ENCODE measurements at places on chromosomes 11 and 22.

GRCh38 chr11:60125956-60126585 is 37.6 kb downstream of the MS4A2 start:
- DNase-seq, result no peak

- DNase-seq, result no peak
These were observed 60.9 kb upstream of the PAX6 start for GRCh38 chr11:31872076-31872443.

DNA sequence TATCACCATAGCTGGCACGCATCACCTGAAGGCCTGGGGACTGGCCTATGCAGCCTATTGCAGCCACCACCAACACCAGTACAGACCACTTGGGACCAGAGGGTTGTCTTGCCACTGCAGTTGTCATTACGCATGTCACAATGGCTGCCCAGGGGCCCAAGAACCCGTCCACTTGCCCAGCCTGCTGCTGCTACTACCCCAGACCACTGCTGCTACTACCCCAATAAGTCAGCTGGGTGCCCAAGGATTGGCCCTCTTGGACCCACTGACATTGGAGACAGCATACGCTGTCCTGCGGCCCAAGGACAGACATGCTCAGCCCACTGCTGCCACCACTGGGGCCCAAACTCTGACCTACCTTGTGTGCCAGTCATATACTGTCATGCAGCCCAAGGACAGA is 102.7 kb upstream of the OR9Q1 start:
- no peak for DNase-seq

GRCh38 chr11:1335811-1336761 is 26.7 kb upstream of the TOLLIP start:
- peak; percentile 53 for DNase-seq

DNA sequence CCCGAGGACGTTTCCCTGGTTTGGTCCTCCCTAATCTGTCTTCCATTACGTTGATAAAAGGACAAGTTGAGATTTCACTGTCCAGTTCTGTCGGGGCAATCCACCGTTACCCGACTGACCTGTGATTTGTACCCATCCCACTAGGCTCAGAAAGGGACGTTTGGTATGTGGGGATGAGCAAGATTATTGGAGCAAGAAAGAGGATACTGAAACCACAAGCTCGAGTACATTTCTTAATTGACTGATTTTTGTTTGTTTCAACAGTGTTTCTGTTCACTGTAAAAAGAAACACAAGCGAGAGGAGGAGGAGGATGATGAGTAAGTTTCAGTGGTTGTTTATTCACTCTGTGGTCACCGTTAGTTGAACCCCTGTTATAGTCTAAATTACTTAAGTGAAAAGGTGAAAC is 969 bp downstream of the CCDC117 start:
- no peak for DNase-seq
